ENCODE measurements at places on chromosomes 3 and 15.
A peak's percentile ranks its signal among the peaks of the same experiment; 100 is the strongest.

- peak; percentile 55 for DNase-seq
These were observed 27.7 kb downstream of the PTX3 start for GRCh38 chr3:157464321-157464720.

- DNase-seq = no peak
These were observed 446.1 kb upstream of the RARB start for GRCh38 chr3:24981924-24982323.

GRCh38 chr3:103698646-103699045, 1263.8 kb downstream of the ZPLD1 start:
- DNase-seq = no peak

DNA sequence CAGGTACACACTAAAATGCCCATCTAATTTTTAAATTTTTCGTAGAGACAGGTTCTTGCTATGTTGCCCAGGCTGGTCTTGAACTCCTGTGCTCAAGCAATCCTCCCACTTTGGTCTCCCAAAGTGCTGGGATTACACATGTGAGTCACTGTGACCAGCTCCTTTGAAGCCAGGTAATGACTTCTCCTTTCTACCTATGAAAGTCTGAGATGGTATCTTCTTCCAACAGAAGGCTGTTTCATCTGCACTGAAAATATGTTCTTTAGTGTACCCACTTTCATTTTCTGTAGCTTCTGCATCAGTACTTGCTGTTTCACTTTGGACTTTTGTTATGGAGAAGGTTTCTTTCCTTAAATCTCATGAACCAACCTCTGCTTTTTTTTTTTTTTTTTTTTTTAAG, 8.8 kb downstream of the OIP5 start:
- DNase-seq = no peak

DNA sequence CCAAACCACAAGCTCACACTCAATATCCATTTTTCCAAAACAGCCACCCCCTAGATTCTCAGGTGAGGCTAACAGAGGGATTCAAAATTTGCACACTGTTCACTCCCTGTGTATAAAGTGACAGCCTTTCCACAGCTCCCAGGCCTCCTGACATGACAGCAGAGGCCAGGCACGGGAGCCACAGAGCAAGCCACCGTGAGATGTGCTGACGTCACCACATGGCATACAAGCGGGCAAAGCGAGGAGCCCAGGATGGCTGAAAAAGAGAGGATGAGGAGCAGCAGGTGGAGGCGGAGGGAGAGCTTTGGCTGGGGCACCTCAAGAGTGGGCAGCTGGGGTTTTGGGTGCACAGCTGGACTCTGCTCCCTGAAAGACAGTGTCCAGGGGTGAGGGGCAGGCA, 27.1 kb downstream of the EHD4 start:
- no peak for DNase-seq

DNA sequence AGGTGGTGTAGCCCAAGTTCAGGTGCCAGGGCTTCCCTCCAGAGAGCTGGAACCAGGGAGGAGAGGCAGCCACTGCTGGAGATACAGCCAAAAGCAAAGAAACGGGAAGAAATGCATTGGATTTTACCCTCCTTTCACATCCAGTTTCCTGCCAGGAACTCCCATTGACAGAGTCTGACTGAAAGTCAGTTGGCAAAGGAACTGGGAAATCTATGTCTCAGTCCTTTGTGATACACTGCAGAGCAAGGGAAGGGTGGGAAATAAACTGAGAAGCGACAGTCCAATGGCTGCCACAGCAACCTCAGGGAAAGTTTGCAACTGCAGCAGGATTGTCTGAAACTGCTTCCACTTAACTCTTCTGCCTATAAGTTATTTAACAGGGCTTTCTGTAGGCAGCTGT, 142.6 kb downstream of the SATB1 start:
- no peak for DNase-seq

DNA sequence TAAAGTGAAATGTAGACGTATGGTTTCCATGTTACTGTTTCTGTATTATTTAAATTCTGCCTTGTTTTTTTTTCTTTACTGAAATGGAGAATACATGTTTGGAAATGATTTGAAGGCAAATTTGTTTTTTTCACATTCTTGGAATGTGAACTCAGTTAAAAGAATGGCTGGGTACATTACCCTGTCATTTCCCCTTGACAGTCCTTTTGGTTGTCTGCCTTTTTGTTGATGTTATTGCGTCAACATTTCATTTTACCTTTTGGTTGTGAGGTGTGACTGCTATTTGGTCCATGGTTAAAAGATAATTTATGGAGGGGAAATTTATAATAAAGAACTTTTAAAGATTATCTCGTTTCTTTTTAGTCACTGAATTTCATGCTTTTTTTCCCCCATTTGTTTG, 3.2 kb upstream of the GPR171 start:
- DNase-seq = no peak

DNA sequence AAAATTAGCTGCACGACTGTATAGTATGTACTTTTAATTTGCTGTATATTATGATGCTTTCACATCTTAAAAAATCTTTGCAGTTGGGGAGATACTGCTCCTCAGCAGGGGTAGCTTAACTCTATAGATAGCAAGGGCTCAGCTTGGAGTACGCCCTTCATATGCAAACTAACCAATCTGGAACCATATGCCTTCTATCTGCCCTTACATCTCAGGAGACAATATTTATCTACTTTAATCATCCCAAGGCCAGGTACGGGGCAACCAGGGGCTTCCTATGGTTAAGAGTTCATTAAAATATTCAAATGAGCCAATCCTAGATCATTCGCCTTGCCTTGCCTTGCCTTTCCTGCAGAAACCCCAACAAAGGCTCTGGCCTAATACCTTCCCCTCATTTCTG, 204.1 kb upstream of the ZBTB20 start:
- no peak for DNase-seq

DNA sequence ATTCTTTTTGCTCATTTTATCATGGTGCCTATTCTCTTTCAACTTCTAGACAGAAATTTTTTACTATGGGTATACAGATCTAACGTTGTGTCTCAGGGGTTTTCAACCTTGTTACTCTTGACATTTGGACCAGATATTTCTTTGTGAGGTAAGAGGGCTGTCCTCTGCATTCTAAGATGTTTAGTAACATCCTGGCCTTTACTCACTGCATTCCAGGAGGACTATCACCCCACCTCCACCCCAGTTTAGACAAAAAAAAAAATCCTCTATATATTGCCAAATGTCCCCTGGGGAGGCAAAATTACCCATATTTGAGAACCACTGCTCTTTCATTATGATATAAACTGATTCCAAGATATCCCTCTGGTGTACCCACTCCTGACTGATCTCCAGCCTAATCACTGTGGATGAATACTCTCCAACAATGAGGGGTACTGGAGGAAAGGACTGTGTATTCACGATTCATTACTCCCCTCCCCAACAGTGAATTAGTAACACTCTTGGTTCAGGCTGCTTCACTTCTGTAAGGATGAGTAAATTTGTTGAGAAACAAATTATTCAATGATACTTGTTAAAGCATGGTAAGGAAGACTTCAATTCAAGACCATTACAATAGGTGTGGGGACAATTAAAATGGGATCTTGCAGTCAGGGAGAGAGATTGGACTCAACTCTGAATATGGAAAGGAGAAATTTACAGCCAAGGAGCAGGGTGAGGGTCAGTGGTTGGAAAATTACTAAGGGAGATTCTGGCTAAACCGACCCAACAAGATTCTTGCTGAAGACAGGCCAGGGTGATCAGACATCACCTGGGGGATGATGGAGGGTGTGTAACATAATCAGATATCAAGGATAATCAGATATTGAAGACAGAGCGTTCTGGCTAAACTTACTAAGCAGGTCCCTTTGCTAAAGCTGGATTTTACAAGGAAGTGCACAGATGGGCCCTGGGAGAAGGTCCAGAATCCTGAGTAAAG, 123.8 kb upstream of the DAZL start:
- peak; percentile 89 for DNase-seq

DNA sequence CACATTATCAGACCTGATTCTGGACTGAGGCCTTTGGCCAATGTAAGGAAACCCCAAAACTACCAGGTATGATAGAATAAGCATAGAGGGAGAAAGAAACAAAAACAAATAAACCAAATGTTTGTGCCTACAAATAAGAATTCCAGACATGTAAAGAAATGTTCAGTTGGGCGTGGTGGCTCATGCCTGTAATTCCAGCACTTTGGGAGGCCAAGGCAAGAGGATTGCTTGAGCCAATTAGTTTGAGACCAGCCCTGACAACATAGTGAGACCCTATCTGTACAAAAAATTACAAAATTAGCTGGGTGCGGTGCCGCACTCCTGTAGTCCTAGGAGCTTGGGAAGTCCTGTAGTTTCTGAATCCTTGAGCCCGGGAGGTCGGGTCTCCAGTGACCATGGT, 13.0 kb downstream of the TMEM202 start:
- no peak for DNase-seq

GRCh38 chr3:62249484-62249776, 123.9 kb downstream of the FEZF2 start:
- peak; percentile 18 for DNase-seq

GRCh38 chr3:127045435-127046045, 62.6 kb downstream of the PLXNA1 start:
- DNase-seq = no peak

DNA sequence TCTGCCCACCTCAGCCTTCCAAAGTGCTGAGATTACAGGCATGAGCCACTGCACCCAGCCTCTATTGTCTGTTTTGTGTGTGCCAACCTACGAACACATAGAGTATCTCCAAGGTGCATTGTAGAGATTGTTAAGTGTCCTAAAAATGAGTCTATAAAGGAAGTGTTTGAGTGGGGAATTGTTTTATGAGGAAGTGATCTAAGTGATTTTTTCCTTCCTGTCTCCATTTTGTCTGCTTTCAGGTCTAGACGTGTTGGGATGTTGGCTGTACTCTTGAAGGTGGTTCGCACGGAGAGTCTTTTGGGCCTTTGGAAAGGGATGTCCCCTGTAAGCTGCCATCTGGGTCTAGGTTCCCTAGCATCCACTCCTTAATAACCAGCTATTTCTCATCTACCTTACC, 7.0 kb downstream of the SLC25A38 start:
- no peak for DNase-seq

DNA sequence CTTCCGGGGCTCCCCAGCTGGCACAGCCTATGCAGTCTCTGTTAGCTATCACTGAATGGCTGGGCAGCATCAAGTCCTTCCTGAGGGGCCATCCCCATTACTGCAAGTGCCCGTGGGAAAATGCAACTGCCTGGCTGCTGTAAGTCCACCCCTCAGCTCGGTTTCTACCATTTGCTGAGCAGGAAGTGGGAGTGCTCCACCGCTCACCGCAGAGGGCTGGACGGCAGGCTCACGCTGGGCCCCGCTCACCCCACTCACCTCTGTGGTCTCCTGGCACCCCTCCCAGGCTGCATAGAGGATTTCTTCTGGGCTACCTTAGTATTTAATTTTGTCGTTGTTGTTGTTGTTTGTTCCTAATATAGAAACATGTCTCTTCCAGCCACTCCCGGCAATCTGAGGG, 270.2 kb downstream of the PLCL2 start:
- no peak for DNase-seq

DNA sequence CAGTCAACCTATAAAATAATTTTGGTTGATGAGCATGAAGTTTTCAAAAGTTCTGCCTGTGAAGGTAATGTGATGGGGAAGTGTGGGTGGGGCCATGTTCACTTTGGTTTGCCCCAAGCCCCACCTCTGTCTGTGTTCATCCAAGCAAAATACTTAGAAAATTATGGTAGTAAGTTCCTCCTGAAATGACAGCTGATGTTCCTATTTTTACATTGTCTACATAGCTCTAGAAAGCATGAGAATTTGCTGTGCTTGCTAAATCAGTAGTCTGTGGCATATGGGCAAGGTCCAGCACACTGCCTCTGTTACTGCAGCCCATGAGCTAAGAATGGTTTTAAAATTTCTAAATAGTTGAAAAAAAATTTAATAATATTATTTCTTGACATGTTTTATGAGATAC, 21.9 kb upstream of the CP start:
- DNase-seq = no peak

Measured in HCEC 1CT (cell line).